ENCODE measurements at places on chromosomes 5 and 9.

DNA sequence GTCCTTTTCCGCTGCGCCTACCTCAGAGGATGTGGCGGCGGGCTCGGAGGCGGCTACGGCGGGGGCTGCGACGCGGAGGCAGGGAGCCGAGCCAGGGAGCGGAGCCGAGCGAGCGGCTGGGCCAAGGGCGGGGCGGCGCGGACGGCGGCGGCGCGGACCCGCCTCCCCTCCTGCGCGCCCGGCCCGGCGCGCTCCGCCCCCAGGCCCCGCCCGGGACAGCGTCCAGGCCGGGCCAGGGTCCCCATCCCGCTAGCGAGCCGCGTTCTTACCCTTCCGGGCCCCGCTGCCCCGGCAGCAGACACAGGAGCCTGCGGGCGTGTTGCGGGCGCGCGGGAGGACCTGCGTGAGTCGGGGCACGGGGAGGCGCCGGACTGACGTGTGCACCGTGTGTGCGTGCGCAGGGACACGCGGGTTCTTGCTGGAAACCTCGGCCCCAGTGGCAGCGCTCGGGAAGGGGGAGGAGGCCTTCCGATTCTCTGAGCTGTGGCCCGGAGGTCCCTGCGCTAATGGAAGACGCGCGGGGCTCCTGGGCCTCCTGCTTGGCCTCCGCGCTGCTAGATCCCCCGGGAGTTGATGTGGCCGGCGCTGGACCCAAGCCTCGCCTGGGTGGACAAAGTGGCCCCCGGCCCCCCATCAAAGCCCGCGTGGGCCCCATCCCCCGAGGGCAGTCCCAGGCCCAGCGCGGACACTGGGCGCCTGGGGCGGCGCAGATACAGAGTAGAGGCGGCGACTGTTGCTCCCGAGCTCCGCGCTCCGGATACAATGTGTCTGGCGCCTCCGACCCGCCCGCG lies at the start of gene VDAC1:
VDAC1 (minus strand) TSS at position 350 of the 791 bp plus-strand sequence. CDS start 11,963 bp downstream, outside the sequence.
- peak; percentile 80 for DNase-seq

DNA sequence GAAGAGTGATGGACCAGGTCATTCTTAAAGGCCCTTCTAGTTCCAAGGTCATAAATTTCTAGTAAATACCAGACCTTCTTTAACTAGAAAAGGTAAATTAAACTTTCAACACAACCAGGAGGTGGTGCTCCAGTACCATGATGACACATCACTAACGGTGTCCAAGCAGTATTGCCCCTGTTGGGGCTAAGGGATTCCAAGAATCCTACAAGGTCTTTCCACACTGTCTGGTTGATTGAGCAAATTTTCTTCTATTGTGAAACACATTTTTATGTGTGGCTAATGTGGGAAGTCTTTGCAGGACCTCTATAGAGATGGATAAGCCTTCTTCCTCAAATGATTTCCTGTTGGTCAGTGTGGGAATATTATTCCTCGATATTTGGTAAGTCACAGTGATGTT lies 459.6 kb upstream of the PAPPA start:
- DNase-seq: no peak

DNA sequence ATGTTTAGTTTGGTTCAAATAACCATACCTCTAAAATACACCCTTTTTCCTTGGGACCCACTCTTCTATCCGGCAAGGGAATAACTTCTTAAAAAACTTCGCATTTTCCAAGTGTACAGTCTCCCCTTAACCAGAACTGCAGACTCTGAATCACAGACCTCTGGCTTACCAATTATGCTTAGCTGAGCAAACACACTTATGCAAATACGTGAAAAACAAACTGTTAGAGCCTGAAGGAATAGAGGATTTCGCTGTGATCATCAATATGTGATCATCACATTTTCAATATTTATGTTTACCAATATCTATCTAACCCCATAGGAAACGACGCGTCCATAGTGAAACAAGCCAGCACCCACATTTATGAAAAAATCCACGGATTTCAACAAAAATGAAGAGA lies 1.3 kb downstream of the LPAR1 start:
- DNase-seq: no peak

DNA sequence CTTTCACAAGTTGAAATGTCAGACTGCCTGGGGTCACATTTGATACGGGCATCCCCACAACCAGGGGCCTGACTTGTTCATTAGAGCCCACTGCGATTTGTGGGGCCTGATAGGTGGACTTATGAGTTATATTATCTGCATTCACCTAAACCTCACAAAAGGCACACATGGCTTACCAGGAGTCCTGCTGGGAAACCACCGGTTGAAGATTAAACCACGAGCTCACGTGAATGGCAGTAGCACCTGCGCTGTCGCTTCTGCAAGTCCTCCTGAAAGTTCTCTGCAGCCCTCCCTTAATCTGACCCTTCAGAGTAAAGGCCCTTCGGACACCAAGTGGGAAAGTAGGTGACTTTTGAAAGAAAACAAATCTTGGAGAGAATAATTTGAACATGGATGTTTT lies 68.9 kb downstream of the PPIC start:
- no peak for DNase-seq

DNA sequence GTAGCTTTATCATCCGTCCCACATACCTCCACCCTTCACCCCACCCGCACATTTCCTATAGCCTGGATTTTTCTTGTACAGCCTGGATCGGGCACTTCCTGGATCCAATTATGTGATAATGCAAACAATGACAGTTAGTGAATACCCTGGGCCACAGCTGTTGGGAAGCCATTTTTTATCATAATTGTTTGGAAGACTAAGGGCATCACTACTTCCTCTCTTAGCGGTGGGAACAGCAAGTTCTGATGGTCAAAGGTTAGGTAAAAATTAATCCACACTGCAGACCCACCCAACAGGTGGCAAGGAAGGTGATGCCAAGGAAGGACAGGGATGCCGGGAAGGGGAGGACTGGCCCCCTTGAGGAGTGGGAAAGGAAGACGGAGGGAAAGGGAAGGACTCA lies 183.7 kb downstream of the SAXO1 start:
- no peak for DNase-seq

- no peak for DNase-seq
These were observed 47.0 kb downstream of the PLEKHG4B start for GRCh38 chr5:138936-139335.

GRCh38 chr9:114054191-114054690 lies 23.9 kb downstream of the AMBP start:
- DNase-seq: no peak

DNA sequence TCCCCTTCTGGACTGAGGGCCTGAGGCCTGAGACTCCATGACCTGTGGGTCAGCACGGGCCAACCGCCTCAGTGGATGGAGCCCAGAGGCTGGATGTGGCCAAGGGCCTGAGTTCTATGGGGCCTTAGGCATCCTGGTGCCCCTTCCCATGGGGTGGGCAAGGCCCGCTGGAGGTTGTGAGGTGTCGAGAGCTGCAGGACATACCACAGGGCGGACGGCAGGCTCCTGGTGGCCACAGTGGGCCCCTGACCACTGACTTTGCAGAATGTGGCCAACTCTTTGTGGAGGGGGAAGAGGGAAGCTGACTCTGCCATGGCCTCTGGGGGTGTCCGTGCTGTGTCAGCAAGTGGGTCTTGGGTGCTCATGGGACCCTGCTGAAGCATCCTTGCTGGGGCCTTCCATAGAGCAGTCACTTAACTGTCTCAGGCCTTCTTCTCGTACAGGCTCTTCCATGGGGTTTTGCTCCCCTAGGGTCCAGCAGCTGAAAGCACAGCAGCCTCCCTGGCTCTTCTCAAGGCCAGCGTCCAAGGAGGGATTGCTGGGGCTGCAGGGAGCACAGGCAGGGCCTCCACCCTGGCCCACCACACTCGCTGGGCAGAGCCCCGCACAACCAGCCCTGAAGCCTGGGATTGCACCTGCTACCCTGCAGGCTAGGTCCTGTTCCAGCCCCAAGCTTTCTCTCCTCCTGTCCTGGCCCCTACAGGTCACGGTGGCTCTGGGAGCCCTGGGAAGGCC lies 21.6 kb upstream of the SLC9A3 start:
- DNase-seq: no peak

GRCh38 chr5:41415242-41415641 lies 95.2 kb downstream of the PLCXD3 start:
- no peak for DNase-seq

DNA sequence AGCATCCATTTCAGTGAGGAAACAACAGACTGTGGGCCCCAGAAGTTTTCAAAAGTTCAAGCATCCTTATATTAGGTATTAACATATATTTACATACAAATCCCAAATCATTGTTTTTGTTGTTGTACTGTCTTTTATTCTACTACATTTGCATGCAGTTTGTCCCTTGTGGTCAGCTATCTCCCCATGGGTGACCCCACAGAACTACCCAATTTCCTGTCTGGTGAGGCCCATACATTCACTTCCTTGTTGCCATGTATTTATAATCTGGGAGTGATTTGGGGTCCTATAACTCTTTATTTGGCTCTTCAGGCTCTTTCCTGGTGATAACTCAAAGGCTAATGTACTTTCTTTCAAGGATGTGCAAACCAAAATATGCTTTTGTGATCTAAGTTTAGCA lies 3.3 kb upstream of the CD180 start:
- DNase-seq: no peak

DNA sequence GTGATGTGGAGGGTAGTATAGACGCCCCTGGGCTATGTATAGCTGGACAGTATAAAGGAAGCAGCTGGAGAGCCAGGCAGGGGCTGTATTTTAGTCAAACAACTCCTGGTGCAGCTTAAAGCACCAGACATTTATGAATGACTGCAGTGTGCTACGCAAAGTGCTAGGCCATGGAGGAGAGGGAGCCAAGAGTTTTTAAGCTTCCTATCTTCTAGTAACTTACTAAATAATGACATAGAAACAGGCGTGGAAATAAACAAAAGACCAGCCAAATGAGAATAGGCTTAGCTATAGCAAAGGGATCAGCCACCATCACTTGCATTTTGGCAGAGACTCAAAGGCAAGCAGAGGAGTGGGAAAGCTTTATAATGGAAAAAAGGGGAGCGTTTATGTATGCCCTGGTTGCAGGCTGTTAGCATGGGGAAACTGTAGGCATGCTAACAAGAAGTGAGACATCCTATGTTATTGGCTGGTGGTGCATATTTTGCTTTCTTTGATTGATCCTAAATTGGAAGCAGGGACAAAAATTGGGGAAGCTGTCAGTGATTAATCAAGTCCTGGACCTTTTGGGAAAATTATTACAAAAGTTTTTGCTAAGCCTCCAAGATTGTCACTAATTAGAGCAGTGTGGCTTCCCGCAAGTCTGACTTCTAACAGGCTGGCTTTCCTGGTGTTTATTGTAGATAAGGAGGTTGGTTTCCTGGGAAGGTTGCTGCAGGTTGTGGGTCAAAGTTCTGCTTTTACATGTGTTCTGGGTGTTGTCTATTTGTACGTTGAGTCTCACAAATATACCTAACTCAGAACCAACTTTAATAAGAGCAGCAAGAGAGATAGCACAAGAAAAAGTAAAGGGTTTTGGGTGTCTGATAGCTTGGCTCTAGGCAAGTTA lies 46.6 kb downstream of the RAB3C start:
- DNase-seq: no peak

- no peak for DNase-seq
These were observed 78.4 kb downstream of the SEMA5A start for GRCh38 chr5:9467199-9468059.

DNA sequence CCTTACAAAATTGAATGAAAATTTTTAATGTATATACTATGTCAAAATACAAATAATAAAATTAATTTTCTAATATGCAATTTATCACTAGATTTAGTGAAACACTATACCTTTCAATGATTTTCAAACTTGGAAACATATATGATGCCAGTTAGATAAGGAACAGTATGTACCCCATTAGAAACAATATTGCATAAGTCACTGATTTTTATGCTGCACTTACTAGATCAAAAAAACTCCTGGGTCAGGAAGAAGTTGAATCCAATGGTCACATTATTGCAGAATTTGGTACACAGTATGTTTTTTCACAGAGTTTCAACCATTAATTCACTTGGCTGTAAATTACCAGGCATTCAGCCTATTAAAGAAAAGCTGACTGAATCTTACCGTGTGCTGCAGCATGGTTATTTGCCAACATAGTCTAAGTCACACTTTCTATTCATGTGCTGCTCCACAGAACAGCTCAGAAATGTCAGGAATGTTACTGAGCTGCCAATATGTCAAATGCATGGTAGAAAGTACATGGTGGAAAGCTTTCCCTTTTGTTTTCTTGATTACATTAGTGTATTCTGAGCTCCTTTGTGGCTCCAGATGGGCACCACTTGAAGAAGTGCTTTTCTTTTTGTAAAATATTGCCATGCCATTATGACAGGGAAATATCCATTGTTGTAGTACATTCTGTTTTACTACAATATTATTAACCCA lies 9.9 kb upstream of the PRR16 start:
- DNase-seq: no peak

DNA sequence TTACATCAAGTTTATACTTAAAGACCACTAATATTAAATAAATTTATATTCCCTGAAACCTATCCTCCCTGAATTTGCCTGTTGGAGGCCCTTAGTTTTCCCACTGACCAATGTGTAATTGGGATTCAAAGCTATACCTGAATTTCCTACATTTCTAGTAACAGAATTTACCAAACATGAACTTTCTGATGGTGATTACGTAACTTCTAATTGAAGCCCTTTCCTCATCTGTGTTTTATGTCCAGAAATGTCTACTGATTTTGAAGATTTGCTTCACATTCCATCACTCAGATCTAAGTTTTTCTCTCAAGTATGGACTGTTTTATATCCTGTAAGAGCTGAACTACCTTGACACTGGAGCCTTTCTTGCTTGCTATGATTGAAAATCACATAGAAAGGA lies 12.8 kb downstream of the ZFP62 start:
- no peak for DNase-seq

- DNase-seq: no peak
These were observed 9.3 kb downstream of the STOM start for GRCh38 chr9:121360601-121361374.

Data from stimulated activated CD8-positive, alpha-beta memory T cell treated with anti-CD3 and anti-CD28 coated beads, Interleukin-7, amount 100 ng/mL, for 4 hours (primary cell).